ENCODE measurements at places on chromosomes 7 and 10.

DNA sequence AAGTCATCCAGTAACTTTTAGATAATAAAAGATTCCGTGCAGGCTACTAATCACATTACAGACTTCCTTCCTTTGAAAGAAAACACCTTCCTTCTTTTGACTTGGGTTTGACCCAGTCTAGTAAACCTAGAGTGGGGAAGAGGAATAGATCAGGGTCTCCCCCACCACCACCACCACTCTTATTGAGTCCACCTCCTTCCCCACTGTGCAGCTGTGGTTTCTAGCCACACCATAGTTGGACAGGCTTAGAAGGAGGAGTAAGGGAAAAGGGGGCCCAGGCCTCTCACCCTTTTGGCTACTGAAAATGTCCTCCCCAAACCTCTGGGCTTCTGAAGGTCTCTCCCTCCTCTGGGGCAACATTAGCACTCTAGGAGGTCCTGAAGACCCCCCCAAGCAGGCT is 372.7 kb downstream of the CALN1 start:
- no peak for DNase-seq

DNA sequence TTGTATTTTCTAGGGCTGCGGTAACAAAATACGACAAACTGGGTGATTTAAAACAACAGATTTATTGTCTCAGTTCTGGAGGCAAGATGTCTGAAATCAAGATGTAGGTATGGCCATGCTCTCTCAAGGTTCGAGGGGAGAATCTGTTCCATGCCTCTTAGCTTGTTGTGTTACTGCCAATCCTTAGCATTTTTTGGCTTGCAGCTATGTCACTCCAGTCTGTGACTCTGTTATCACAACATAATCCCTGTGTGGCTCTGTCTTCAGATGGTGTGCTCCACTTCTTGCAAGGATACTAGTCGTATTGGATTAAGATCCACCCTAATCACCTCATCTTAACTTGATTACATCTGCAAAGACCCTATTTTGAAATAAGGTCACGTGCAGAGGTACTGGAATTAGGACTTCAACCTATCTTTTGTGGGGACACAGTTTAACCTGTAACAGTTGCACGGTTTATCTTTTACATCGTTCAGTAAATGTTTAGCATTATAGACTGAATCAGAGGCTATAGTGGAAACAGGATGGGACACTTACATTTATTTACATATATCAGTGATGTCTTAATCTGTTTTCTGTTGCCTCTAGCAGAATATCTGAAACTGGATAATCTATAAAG is 3.1 kb downstream of the C1GALT1 start:
- no peak for DNase-seq

GRCh38 chr7:45919993-45920459 is 1.0 kb downstream of the IGFBP3 start:
- no peak for DNase-seq

- DNase-seq: no peak
Measured at GRCh38 chr7:28474282-28474638, 61.9 kb downstream of the CREB5 start.

- no peak for DNase-seq
Measured at GRCh38 chr7:98700533-98700932, 83.4 kb downstream of the NPTX2 start.
